ENCODE measurements at places on chromosomes 4 and X.

GRCh38 chrX:641671-642435, 11.3 kb downstream of the SHOX start:
- DNase-seq, result no peak

DNA sequence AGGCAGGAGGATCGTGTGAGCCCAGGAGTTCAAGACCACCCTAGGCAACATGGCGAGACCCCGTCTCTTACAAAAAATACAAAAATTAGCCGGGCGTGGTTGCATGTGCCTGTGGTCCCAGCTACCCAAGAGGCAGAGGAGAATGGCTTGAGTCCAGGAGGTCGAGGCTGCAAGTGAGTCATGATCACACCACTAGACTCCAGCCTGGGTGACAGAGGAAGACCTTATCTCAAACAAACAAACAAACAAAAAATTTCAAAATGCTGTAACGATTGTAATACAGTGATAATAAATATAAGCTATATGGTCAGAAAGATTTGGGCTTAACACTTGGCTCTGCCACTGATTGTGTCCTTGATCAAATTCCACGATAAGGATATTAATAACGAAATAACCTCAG, 24.2 kb downstream of the SLC25A4 start:
- peak; percentile 28 for DNase-seq

GRCh38 chr4:100177126-100177525, 13.1 kb downstream of the DDIT4L start:
- DNase-seq, result no peak

DNA sequence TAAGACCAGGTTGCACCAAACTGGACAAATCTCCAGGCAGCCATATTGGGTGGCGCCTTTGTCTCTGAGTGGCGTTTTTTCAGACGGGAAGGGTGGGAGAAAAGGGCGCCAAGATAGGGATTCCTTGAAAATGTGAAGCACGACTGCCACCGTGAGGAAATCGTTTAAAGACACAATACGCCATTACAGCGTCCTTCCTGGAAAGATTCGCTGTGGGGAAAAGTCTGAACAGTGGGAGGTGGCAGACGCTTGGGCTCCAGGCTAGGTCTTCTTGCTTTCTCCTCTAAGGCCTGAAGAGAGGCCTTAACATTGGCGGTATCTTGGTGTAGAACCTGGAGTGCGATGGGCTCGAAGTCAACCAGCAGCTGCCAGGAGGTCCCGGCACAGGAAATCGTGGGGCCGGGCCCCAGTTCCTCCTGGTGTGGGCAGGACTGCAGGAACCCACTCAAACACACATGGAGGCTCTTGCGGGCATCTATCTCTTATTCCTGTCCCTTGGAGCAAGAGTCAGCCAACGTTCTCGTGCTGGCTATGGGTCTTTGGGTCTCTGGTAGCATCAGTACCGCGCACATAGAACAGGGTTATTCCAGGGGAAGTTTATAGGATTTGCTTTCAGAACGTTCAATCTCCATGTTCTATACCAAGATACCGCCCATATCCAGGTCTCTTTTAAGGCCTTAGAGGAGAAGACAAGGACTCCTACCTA, 208.8 kb downstream of the OR13H1 start:
- peak; percentile 70 for DNase-seq

- peak; percentile 87 for DNase-seq
Measured at GRCh38 chr4:122542411-122543236, 78.2 kb downstream of the IL21 start.

GRCh38 chr4:187598196-187598595, 397.4 kb upstream of the ZFP42 start:
- peak; percentile 54 for DNase-seq

GRCh38 chrX:2188330-2188792, 312.4 kb downstream of the DHRSX start:
- peak; percentile 40 for DNase-seq
